RCC 7860 (cell line): ENCODE measurements at places on chromosomes 3 and 15.

- DNase-seq, result peak; percentile 93
Measured at GRCh38 chr15:64387562-64388168, at the start of gene TRIP4. Gene TRIP4 (plus strand): TSS chr15:64387836. CDS start chr15:64387864, 28 bp downstream.

DNA sequence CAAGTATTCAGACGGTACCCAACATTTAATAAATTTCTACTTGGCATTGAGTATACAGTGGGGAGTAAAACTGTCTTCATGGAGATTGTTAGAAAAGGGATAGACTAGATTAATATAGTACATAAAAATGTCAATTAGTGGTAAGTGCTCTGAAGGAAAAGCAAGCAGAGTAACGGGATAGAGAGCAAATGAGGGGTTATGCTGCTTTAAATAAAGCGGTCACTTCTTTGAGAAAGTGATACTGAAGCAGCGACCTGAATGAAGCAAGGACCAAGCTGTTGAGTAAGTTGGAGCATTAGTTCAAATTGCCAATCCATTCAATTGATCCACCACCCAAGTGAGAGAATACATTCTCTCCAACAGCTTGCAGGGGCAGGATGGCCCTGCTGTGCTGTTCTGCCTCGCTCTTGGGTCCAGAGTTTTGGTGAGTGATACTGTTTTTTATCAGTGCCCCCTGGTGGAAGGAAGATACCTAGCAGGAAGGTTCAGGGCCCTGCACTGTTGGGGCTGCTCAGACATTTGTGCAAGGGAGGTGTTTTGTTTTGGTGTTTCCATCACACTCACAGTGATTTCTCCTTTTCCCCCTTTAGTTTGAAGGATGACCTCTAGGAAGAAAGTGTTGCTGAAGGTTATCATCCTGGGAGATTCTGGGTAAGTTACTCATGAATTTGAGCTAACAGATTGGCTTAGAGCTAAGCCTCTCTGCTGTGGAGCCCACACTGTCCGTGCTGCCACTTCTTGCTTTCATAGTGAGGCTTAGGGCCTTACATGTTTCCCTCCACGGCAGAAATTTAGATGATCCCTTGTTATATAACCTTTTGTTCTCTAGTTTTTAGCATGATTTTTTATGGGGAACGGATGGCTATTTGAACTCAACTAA is 69.0 kb downstream of the RAB7A start:
- peak; percentile 53 for DNase-seq

DNA sequence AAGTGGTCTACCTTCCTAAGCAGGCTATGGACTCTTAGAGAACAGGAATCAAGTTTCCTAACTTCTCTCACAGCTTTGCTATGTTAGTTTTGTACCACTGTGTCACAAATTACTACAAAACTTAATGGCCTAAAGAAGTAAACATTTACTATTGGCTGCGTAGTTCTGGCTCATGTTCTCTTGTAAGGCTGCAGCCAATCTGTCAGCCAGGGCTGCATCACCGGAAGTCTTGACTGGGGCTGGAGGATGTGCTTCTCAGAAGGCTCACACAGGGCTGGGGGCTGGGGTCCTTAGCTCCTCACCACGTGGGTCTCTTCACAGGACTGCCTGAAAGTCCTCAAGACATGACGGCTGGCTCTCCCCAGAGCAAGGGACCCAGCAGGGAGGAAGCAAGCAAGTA is 15.5 kb downstream of the STIMATE start:
- no peak for DNase-seq

DNA sequence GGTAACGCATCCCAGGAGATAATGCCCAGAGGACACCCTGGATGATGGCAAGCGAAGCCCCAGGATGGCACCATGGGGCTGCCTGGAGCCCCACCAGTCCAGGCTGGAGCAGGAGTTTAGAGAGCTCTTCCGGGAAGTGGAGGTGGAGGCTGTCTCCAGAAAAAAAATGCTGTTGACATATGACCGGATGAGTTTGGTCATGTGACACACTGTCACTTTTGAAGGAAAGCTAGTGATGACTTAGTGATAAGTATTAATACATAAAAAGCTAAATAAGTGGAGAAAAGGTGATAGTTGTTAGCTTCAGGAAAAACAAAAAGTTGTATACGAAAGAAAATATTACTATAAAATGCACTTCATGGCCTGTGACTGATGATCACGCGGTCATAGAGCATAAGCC is 20.0 kb upstream of the MYZAP start:
- no peak for DNase-seq

DNA sequence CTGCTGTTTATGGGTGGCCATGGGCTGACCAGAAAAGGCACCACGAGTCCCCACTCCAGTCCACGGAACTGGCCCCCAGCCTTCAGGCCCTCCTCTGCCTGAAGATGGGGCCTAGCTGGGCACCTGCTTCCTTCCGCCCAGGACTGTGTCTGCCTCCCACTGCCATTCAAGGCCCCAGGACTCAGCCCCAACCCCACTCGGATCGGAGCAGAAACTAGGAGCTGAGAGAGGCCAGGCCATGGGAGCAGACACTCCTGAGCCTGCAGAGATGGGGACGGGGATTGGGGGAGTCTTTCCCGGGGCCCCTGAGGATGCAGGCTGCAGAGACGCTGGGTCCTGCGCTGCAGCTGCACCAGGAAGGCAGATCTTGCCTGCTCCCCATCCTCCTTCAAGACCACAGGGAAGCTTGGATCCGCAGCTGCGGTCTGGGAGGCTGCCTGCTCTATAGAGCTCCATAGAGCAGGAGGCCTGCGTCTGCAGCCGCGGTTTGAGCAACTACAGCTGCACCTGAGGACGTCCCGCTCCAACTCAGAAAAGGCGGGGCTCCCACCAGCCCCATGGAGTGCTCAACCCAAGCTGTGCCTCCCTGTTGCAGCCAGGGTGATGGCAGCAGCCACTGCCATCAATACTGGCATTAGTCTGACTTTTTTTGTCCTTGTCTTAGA is 383.9 kb upstream of the TMCO5A start:
- DNase-seq, result no peak

GRCh38 chr3:171317171-171317570 is 143.0 kb downstream of the TNIK start:
- peak; percentile 72 for DNase-seq

DNA sequence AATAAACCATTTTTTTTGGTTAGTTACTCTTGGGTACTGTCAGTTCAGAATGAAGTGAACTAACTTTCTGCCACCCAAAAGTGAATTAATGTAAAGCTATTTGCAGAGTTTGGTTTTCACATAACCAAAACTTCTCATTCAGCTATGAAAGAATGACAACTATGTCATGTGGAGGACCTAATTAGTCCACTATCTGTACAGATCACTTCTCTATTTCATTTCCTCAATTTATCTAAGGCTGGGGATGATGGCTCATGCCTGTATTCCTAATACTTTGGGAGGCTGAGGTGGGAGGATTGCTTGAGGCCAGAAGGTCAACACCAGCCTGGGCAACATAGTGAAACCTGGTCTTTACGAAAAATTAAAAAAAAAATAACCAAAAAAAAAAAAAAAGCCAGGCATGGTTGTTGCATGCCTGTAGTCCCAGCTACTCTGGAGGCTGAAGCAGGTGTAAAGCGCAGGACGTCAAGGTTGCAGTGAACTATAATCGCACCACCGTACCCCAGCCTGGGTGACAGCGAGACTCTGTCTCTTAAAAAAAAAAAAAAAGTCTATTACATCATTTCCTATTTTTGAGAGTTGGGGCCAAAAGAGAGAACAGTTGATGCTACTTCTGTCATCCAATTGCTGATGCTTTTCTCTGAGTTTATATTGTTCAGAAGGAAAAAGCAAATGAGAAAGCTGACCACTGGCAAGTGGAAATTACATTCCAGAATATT is 8.7 kb downstream of the HYPK start:
- DNase-seq, result no peak

GRCh38 chr3:129592381-129593131 is 13.9 kb downstream of the PLXND1 start:
- DNase-seq, result no peak

DNA sequence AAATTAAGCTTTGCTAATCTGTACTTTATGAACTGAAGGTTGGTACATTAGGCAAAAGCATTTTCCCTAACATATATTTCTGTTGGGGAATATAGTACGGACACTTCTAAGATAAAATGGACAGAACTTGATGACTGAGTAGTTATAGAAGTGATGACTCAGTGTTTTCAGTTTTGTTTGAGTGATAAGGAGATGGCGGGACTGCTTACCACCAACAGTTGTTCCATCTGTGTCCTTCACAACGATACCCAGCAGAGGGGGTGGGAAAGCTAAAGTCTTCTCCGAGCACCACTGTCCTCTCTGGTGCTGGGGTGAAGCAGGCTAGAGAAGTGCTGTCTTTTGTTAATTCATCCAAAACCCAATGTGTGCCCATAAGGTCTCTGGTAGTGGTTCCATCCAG is 195.8 kb downstream of the CD47 start:
- no peak for DNase-seq

DNA sequence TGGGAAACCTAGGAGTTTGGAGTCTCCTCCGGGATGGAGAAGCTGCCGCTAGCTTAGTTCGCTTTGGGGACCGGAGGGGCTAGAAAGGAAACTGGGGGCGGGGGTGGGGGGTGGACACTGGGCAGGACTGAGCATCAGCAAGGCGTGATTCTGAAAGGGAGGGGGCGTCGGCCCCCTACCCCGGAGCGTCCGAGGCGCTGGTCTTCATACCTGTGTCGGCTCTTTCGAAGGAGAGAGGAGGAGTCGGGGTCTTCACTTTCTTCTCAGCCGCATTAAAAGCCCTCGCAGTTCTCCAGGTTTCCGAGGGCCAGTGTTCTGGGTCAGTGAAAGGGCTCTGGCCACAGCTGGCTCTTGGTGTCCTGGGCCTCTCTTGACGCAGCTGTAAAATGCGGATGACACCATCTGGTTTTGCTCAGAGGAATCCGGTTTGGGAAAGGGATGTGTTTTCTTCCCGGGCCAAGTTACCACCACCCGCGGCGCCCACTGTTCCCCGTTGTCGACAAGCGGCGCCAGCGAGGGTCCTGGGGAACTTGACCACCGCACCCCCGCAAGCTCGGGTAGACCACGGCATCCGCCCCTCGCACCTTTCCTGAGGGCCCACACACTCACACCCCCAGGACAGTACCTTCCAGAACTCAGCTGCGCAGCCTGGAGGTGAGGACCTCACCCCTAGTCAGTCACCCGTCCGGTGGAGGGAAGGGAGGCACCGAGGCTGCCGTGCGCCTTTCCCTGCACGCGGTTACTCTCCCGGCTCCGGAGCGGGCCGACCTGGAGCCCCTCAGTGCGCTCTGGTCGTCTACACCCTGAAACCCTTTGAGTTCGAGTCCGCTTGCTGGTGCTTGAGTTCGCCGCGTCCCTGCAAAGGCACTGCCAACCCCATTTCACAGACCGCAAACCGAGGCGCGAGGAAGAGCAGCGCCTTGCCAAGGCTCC is 660 bp downstream of the CCK start:
- DNase-seq, result no peak
